ENCODE measurements at places on chromosomes 12 and 14.

DNA sequence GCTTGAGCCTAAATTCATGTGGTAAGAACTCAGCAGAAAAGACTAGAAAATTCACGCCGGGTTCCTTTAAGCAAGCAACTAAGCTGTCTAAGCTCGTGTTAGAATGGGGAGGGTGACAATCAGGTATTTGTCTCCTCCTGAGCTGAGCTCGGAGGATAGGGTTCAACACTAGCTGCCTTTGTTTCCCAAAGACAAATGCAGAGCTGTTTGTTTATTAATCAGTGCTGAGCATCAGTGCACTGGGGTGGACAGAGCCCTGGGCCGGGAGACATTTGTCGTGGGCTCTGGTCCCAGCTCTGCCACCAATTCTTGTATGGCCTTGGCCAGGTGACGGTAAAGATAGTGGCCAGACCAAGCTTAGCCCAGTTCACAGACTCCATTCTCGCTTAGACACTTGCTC, 43.7 kb downstream of the DEGS2 start:
- DNase-seq, result no peak

GRCh38 chr14:80164991-80165721, 46.1 kb downstream of the DIO2 start:
- no peak for DNase-seq

GRCh38 chr14:51020024-51020710, 74.7 kb downstream of the TRIM9 start:
- DNase-seq, result no peak

GRCh38 chr14:51307551-51307950, 67.5 kb downstream of the TMX1 start:
- no peak for DNase-seq

DNA sequence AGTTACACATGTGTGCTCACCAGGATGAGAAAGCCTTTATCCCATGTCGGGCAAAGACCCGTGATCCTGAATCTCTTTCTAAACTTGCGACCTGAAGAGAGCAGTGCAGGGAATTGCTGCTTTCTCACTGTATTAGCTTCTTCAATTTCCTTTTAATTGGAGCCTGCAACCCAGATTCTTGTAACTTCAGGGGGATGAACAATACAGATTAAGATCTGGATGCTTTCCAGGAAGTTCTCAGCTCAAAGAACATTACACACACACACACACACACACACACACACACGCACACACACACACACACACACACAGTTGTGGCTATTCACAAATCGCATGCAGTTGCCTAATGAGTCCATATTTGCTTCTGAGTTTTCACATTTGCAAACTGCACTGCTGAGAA, 268.3 kb downstream of the NPAS3 start:
- no peak for DNase-seq

- DNase-seq, result no peak
These were observed 9.4 kb downstream of the MYBPC1 start for GRCh38 chr12:101604132-101604531.

- DNase-seq, result no peak
These were observed 477 bp downstream of the OAS3 start for GRCh38 chr12:112938751-112939150.

DNA sequence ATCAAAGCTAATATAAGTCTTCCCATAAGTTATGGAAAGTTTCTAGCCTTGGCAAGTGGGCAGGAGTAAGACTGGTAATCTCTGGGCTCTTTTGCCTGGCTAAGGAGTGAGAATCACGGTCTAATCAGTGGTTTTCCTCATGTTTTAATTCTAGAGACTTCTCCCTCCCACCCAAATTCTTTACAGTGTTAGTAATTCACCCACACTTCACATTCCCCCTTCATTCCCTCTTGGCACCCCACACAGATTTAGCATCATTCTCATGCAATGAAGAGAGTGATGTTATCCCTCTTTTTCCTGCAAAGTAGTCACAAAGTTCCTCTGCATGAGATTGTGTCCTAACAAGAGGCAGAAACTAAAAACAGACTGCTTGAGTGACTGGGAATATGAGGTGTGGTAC, 28.6 kb upstream of the CACNA2D4 start:
- DNase-seq, result no peak

GRCh38 chr12:72018036-72018435, 79.4 kb downstream of the TPH2 start:
- no peak for DNase-seq

DNA sequence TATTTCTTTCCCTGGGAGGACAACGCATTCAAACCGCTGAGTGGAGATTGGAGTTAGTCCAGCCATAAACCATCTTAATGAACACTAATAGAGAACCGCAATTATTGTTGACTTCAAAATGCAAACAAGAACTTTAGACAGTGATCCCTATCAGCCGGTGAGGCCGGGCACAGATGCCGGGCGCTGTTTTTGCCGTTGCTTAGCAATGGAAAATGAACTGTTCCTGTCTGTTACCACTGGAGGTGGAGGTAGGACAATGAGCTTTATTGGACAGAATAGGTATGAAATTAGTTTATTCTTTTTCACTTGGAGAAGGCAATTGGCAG, 216.8 kb downstream of the TTC8 start:
- peak; percentile 65 for DNase-seq

DNA sequence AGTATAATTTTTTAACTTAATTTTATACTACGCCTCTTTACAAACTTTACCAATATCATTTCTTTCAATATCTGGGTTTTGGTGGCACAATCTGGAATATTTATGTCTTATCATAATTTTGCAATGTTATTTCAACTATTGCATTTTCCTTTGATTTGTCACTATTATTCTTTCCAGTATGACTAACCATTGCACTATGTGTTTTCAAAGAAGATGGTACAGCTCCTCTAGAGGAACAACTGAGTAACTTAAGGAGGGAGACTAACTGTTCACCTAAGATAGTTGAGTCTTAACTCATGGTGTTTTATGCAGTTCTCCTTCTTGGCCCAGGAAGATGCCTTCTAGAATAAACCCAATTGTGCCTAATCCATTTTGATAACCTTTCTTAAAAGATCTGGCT, 60.5 kb upstream of the KIF21A start:
- no peak for DNase-seq

DNA sequence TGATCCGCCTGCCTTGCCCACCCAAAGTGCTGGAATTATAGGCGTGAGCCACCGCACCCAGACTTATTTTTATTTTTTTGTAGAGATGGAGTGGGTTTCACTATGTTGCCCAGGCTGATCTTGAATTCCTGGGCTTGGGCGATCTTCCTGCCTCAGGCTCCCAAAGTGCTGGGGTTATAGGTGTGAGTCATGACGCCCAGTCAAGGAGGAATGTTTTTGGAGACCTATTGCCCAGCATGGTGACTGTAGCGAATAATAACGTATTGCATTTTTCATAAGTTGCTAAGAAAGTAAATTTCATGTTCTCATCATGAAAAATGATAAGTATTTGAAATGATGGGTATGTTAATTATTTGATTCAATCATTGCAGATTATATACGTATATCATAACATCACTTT, 46.5 kb downstream of the TEAD4 start:
- no peak for DNase-seq

GRCh38 chr14:76113691-76114090, 38.0 kb upstream of the GPATCH2L start:
- DNase-seq, result no peak

DNA sequence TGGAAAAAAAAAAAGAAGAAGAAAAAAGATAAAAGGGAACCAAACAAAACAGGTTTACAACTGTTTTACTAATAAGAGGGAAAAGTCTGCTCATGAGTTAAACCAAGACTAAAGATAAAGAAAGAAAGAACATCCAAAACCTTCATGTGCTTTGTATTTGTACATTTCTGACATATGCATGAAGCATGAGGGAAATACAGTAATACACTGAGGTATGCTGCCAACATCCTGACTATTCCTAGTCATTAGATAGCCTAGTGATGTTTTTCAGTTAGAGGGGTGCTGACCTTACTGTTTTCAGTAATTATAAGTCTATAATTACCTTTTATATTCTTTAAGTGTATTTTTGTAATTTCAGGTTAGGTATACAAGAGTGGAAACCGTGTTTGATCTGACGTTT, 793.3 kb downstream of the DIO2 start:
- DNase-seq, result no peak

DNA sequence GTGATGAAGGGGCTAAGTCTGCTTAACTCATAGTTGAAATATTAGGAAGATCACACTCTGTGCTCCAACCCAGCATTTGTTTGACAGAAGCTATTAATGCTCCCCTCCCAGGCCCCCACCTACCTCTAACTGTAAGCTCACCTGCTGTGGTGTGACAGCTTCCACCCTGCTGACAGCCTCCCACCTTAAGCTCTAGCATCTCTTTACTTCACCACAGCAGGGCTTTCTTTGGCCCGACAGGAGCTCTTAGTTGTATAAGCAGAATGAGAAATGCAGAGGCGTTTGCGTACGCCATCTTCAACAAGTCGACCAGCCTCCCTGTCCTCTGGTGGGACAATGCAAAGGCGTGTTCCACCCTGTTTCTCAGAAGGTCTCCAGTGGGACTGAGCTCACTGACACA, 80.1 kb upstream of the OSBPL8 start:
- no peak for DNase-seq

- no peak for DNase-seq
These were observed 20.1 kb downstream of the KLRK1 start for GRCh38 chr12:10369557-10370415.

DNA sequence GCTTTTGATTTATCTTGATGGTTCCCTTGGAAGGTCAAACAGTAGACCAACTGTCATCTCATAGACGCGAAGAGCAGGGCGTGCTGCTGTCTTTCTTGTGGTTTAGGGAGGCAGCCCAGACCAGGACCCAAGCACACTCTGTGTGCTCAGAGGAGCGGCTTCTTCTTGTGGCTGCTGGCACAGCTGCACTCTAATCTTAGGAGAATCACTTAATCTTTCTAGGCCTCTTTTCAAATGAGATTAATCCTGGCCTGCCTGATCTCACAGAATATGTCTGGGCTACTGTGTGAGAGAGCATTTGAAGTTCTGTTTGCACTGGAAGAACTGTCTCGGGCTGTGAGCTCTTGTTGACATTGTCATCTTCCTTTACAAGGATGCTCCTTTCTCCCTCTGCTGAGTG, 60.0 kb upstream of the TRAF3 start:
- DNase-seq, result no peak

DNA sequence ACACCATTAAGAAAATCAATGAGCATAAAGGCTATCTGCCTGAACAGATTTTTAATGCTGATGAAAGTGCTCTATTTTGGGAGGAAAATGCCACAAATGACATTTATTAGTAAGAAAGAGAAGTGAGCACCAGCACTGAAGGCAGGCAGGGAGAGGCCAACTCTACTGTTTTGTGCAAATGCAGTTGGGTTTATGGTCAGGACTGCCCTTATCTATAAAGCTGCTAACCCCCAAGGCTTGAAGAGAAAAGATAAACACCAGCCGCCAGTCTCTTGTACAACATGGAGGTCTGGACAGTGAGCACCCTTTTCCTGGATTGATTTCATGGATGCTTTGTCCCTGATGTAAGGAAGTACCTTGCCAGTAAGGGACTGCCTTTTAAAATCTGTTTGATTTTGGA, 246.8 kb upstream of the SFSWAP start:
- DNase-seq, result no peak

DNA sequence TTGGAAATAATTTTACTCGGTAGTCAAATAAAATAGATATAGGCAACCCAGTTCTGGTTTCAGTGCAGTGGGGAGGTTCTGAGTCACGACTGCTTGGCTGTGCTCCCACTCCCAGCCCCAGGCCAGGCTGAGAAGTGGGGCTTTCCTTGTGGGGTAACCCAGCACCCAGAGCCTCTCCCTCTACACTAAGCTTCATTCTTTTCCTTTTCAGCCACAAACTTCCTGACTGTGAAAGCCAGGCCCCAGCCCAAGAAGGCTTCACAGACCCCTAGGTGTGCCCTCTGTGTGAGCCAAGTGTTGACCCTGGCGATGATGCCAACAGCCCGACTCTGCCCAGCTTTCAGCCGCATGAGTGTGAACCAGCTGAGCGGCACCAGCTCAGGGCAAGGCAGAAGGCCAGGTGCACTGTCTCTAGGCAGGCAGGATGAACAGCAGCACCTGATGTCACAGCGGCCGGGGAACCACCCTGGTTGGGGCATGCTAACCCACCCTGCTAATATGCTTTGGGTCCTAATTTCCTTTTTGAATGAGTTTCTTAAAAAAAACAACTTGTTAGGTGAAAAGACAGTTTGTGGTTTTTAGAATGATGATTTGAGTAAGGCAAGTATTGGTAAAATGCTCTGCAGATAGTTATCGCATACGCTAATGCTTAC, 42.2 kb upstream of the ATP23 start:
- DNase-seq, result no peak

- DNase-seq, result no peak
These were observed 1.7 kb downstream of the LEMD3 start for GRCh38 chr12:65171073-65171472.

GRCh38 chr12:51867796-51868428, 19.4 kb upstream of the FIGNL2 start:
- no peak for DNase-seq

GRCh38 chr12:124632519-124632984, 65.1 kb upstream of the NCOR2 start:
- no peak for DNase-seq

DNA sequence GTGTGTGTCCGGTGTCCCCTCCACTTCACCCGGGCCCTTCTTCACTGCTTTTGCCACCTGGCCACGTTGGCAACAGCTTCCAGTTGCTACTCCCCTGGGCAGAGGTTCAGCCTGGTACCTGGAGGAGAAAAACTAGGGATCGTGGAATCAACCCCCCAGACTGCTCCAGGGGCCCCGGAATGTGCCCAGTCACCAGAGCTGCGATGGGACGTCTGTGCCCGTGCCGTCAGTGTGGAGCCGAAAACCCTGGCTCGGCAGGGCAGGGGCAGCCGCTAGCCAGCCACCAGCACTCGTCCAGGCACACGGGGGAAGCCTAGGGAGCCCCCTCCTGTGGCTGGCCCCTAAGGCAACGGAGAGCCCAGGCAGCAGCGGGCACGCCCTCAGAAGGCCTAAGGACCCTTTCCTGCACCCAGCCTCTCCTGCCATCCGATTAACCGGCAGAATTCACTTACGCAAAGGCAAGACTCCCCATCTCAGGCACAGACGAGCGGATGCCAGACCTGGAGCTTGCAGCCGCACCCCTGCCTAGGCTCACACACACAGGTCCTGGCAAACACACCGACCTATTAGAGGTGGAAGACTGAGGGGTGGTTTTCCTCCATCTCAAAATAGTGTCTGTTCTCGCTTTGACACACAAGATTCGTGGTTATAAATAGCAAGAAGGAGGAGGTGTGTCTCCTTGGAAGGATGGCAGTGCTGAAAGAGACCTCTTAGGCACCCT, 62.6 kb downstream of the FBXL14 start:
- no peak for DNase-seq

- no peak for DNase-seq
These were observed 176.4 kb upstream of the TMTC1 start for GRCh38 chr12:29960122-29960521.
